Eye (tissue), 1 donor: ENCODE measurements at places on chromosomes 1 and 21.
A peak's percentile ranks its signal among the peaks of the same experiment; 100 is the strongest.

DNA sequence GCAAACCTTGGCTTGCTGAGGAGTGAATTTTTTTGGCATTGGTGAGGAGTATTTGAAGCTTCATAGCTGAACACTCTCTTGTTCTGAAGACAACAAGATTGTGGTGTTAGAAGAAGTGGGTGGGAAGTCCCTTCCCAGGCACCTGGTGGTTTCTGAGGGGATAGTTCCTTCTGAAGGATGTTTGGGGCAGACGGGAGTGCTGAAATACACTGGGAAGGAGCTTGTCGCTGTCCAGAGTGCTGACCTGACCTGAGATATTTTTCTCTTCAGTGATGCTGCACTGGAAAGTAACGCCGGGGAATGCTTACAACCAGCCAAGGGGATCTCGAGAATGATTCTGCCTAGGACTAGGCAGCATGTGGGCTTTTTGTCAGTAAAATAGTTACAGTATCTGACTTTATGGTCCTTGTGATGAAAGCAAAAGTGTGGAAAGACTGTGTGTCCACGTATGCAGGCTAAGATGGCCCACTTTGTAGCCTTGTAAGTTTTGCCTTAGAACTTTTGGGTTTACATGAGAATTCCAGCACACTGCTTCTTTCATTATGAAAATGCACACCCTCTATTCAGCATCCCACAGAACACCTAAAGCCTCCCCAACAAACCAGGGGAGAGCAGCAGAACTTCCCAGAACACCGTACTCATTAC, 33.1 kb upstream of the NFASC start:
- peak; percentile 92 for DNase-seq

- no peak for DNase-seq
Observed at GRCh38 chr1:6365047-6365446, 28.5 kb downstream of the ACOT7 start.

DNA sequence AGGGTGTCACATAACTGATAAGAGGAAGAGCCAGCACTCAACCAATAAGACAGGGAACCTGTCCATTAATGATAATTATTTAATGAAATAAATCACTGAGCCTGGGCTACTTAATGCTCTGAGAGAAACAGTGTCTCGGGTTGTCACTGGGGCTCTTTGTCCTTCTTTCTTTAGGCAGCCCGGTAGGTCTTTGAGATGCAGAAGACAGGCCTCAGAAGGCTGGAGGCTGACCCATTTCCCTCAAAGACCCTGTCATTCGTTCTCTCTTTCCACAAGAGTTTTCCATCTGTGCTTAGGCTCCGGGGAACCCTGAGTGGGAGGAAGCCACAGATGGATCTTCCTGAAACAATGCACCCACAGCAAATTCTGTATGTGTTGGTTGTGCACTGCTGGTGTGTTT, 68.2 kb downstream of the BRINP2 start:
- no peak for DNase-seq

DNA sequence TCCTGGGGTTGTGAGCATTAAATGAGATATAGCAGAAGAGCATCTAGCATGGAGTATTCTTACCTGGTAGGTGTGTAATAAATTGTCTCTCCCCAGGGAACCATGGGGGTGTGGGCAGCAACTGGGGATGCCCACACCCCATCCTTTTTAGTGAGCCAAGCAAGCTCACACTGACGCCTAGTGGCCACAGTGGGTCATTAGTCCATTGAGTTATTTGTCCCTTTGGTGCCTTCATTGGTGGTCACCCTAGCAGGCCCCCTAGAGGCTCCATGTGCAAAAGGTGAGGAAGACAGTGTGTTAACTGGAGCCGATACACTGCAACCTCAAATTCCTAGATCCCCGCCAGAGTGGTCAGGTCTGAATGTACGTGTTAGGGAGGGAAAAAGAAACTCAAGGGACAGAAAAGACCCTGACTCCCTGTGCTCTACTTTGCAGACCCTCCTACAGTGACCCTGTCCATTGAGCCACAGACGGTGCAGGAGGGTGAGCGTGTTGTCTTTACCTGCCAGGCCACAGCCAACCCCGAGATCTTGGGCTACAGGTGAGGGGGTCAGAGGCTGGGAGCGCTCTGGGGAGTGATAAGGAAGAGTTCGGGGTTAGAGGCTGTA, 93.3 kb upstream of the CD1D start:
- DNase-seq: peak; percentile 92

- no peak for DNase-seq
Observed at GRCh38 chr1:58763214-58763613, 20.6 kb downstream of the JUN start.
